ENCODE measurements at places on chromosomes 11 and 22.

DNA sequence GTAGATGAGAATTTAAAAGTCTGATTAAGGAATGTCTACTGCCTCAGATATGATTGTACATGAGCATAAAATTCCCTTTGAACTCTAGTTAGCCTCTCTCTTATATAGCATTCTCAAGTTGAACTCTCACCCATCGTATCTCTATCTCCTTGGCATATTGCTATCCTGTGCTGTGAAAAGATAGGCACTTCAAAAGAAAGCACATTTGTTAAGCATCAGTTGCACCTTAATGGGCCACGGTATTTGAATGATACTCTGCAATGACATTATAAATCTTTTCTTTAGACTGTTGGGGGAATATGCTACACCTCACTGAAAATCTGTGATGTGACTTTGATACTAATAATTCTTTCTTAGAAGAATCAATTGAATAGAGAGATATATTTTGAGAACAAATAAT, 570.7 kb downstream of the JRKL start:
- DNase-seq = no peak

DNA sequence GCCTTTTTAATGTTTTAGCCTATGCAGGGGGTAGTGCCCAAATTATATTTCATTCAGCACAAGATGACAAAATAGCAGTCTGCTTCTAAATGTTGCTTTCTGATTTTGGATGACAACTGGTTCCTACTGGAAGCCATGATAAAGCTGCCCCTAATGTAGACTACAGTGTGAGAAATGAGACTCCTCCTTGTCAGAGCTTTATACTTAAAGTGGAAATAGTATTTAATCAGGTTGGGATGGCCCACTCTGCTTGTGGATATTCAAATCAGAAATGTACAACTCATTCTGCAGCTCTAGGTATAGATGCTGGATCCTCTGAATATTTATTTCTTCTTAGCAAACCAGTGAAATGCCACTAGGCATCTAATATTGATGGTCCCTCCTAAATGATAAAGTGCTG, 171.3 kb downstream of the SOX6 start:
- no peak for DNase-seq

DNA sequence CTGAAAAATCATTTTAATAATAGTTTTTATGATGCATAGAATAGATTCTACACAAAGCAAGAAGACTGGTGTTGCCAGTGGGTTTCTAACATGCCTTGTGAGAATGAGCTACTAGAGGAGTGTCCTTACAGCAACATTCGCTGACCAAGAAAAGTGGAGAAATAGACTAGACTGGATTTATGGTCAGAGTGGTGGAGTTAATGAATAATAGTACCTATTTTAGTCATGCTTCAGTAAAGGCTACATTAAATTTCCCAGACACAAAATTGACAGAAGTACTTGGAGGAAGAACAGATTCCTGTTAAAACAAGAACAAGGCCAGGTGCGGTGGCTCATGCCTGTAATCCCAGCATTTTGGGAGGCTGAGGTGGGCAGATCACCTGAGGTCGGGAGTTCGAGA, 539.2 kb downstream of the ETS1 start:
- DNase-seq = no peak

- DNase-seq = no peak
Measured at GRCh38 chr11:10139143-10139542, 154.9 kb downstream of the SBF2 start.

DNA sequence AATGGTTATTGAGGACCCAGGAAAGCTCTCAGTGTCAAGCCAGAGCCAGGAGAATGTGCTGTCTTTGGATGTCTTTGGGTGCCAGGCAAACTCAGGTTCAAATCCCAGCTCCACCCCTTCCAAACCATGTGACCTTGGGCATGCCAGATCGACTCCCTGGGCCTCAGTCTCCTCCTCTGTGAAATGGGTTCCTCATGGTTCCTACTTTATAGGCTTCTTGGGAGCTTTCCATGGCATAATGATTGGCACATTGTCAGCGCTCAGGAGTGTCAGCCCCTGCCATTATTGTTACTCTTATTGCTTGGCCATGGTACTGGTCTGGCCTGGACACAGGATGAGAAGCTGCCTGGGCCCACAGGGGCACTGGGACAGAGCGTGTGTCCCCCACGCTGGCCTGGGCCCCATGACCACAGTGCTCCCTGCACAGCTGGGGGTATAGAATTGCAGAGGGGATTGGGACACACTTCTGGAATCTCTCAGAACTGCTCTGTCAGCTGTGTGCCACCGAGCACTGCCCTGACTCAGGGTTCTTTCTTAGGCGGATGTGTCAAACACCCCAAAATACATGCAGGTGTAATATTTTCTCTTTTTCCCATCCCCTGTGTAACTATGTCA, 37.6 kb upstream of the CRYBB3 start:
- DNase-seq = no peak

DNA sequence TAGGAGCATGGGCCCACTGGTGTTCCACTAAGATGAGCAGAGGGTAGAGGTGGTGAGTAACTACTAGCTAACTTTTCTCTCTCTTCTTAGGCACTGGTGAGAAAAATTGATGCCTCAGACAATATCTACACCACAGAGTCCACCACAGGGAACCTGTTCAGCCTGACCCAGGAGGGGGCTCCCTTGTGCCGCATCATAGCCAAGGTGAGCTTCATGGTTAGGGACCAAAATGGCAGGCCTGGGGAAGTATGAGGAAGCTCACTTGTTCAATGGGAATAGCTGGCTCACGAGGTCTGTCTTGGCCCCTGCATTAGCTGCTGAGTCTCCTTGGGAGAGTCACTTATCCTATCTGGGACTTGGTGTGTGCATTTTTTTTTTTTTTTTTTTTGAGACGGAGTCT, 75.9 kb downstream of the INSC start:
- no peak for DNase-seq

GRCh38 chr11:125258291-125259032, 93.9 kb downstream of the PKNOX2 start:
- no peak for DNase-seq

DNA sequence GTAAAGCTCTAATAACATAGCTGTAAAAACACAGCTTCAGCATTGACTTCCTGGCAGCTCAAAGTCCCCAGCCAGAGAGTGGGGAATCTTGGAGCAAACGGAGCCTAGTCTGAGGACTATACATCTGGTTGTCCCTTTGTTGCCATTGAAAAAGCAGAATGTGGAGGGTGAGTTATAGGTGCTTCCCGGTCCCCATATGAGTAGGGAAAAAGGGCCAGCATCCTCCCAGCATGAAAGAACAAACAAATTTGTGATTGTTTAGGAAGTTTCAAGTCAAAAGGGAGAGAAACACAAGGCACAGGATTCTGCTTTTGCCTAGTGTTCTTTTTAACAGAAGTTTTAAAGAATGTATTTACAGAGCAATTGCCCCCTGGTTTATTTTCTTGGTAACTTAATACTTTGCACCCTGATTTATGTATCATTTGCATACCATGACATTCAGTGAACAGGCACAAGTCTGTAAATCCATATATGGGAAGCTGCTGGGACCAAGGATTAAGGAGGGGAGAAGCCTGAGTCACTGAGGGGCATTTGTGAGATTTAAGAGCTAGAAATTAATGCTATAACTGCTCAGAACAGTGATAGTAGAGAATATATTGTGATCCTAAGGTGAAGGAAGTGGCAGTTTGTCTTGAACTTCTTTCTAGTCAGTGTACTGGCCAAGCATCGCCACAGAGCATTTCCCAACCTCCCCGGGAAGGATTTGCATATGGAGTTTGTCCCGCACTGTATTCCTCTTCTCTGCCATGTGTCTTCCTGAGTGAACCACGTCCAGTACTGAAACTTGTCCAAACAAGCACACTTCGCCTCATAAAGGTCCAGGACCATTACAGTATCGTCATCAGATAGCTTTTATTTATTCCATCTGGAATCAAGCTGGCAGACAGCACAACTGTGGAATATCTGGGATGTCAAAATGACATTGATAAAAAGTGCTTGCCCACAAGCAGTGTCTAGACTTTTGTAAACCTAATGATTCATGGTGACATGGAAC, 103.0 kb downstream of the DBX1 start:
- no peak for DNase-seq

Measured in AG04449 (cell line).